HT1080 (cell line): ENCODE measurements at places on chromosomes 1 and 21.

DNA sequence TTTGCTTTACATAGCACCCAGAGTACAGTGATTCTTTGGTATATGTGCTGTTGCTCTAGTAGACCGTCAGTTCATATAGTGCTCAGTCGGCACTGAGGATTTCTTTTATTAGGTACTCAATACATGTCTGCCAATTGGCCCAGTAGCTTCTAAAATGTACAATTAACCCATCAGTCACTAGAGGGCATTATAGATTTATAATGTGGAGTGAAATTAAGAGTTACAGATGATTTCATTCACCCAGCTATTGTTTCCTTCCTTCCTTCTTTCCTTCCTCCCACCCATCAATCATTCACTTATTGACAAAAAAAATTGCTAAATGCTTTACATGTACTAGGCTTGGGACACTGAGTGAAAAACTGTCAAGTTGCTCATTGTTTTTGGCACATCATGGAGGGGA, 263.6 kb upstream of the USP24 start:
- peak; percentile 37 for DNase-seq

DNA sequence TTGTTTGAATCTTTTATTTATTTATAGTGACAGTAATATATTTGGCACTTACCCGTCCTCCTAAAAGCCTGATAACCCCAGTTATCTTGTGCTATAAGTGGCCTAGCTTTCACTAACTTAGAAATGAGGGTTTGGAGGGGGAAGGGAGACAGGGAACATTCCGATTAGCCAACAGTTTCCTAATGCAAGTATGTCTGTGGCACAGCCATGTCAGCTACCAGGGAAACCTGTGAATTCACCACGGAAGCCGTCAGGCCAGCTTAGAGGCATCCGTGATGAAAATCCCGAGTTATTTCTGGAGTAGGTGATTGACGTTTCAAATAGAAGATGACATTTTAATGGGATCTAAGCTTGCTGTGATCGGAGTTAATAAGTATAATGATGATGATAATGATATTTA, 39.4 kb upstream of the BCL10 start:
- no peak for DNase-seq

DNA sequence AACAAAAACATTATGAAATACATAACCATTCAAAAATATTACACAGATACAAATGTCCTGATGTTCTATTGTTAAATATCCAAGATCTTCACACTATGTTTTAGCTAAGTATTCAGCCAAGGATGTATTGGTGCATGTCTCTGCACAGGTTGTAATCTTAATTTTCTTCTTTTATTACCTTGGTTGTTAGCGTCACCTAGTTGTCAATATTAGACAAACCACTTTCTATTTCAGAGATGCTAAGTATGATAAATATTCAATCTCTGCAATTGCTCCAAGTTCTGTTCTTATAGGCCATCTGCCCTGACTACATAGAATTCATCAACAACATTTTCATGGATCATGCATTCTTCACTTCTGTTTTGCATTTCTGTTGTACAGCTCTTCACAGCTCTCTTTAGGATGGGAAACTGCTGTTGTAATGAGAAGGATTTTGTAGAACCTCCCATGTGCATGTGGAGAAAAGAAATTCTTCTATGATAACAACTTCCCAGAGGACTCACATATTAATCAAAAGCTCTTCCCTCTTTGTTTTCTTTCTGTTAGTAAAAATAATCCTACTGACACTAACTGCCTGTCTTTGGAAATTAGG, 380.1 kb downstream of the NUF2 start:
- DNase-seq = no peak

- DNase-seq = no peak
Observed at GRCh38 chr1:32242341-32242851, 4.6 kb upstream of the FAM167B start.
